ENCODE measurements at places on chromosomes 5 and 9. TPM values are rescaled to one million over a fixed set of nuclear protein-coding genes. Genes with fewer than 3 reads are reported as not detected.
A peak's percentile ranks its signal among the peaks of the same experiment; 100 is the strongest.

PCDHGA1 gene
- total RNA-seq, result 0.35 TPM

SLC36A2 gene
- not detected for total RNA-seq

DIMT1 gene
- total RNA-seq, result 44.0 TPM

ADAMTS12 gene
- total RNA-seq, result not detected

RNF208 gene
- 2.5 TPM for total RNA-seq

DNA sequence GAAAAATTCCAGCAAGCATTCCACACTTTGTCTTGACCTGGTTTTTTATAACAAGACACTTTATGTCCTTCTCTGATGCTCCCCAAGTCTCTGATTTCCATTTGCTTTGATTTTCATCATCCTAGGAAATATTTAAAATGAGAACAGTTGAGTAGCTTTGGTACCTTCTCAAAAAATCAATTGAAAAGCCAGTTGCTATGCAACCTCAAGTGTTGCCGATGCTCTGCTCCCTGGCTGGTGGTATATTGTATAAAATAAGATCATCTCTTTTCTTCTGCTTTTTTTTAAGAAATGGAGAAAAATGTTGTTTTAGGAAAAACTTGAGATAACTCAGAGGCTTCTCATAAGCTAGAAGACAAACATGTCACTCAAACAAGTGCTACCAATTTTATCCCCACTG lies 109.7 kb downstream of the ZNF354C start:
- DNase-seq, result no peak

GRCh38 chr5:77367741-77368140 lies 124.4 kb downstream of the WDR41 start:
- peak; percentile 33 for DNase-seq

DNA sequence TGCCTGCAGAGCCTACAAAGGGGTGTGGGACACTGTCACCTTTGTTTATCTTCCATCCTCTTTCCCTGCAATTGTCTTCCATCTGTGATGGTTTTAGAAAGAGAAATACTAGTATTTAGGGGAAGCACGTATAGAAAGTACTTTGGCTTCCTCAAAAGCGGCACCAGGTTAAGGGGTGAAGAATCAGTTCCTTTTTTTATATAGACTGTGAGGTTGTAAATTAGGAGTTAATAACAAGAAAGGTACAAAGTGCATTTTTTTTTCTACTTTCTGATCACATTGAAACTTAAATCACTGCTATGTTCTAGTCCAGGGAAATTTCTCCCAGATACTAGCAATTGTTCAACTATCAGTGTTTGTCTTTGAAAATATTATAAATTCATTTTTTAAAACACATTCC lies 219.3 kb downstream of the CEMIP2 start:
- no peak for DNase-seq

- DNase-seq, result no peak
Observed at GRCh38 chr5:147852365-147852764, 20.9 kb upstream of the SPINK1 start.

- DNase-seq, result no peak
Observed at GRCh38 chr5:135425641-135426040, 21.5 kb downstream of the DCANP1 start.

GRCh38 chr5:64788156-64788555 lies 19.4 kb downstream of the CWC27 start:
- no peak for DNase-seq

DNA sequence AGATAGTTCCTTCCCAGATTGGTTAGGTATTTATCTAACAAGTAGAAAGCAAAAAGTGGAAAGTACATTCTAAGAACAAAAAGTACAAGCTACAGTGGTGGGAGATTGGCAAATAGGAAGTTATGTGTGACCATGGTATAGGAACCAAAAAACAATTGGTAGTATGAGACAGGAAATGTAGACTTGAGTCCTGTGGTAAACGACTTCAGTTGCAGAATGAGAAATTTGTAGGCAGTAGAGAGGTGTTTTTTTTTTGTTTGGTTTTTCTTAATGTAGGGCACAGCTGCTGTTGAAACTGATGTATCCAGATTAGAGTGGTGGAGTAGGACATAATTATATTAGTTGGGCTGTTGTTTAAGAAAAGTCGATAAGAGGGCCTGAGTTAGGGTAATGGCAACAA lies 72.0 kb downstream of the CCNH start:
- no peak for DNase-seq

DNA sequence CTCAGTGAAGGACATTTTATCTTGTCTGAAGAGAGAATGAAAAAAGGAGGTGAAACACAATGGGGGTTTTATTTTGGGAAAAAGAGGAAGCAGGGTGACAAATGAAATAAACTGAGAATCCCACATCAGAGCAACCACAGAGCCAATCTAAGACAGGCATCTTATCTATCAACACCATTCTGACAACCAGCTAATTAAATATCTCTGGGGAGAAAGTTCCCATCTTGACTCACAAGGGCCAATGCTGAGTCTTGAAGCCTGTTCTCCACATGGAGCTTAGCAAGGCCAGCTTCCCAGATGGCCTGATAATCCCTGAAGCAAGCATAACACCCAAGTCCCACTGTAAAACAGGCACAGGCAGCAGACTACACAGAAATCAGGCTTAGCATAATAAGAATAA lies 30.4 kb downstream of the DPYSL3 start:
- DNase-seq, result no peak

DNA sequence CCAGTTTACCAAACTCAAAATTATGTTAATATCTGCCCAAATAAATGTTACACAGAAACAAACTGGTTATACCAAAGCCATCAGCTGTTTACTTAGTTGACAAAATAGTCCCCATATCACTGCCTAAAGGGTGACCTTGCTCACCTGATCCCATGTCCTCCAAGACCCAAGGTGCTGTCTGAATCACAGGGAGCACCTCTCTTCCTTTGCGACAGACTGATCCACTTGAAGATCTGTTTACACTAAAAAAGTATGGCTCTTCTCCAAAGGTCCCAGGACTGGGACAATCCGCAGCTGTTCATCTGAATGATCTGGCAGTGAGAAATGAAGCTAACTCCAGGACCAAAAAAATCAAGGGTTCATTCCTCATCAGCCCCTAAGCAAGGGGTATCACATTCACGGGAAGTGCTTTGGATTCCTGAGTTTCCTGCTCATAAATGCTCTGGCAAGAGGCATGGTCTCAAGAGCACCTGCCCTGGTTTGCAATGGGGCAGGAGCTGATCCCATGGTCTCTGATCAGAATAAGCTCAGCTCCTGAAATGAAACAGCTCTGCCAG lies 5.0 kb downstream of the PRUNE2 start:
- DNase-seq, result no peak

DNA sequence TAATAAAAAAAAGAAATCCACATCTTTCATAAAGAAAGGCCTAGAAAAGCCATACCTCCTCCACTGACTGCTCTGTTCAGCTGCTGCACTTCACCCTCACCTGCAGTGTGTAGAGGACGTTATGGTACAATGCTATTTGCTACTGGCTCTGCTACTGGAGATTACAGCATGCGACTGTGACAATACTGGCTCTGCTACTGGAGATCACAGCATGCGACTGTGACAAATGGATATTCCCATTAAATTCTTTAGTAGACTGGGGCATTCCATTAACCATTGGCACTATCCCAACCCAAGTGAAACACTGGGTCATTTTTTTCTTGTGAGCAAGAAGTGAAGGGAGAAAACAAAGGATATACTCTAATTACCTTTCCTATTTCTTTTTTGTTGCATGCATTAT lies 1063.5 kb upstream of the DMAC1 start:
- DNase-seq, result no peak

DNA sequence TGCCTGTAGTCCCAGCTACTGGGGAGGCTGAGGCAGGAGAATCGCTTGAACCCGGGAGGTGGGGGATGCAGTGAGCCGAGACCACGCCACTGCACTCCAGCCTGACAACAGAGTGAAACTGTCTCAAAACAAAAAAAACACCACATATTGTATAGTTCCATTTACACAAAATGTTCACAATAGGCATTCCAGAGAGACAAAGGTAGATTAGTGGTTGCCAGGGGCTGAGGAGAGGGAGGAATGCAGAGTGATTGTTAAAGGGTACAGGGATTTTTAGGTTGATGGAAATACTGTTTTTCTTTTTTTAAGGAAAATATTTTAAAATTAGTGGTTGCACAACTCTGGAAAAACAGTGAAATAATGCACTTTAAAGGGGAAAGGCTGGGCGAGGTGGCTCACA lies 19.6 kb downstream of the ETF1 start:
- DNase-seq, result no peak

DNA sequence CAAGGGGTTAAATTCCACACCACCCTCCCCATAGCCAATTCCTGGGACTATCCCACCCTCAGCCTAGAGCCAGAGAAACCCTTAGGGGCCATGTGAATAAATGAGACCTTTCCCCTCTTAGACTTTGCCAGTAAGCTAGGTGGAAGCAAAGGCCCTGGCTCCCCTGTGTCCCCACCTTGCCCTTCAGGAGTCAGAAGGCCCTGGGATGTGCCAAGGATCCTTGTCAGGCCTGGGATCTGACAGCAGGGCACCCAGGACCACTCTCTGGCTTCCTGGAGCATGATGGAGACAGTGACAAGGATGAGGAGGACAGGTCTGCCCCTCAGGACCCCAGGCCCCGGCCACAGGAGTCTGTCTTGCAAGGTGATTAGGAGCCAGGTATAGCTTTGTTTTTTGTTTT lies 125.0 kb upstream of the HAND1 start:
- DNase-seq, result no peak

- peak; percentile 43 for DNase-seq
Observed at GRCh38 chr9:91882627-91883026, 67.4 kb downstream of the ROR2 start.

DNA sequence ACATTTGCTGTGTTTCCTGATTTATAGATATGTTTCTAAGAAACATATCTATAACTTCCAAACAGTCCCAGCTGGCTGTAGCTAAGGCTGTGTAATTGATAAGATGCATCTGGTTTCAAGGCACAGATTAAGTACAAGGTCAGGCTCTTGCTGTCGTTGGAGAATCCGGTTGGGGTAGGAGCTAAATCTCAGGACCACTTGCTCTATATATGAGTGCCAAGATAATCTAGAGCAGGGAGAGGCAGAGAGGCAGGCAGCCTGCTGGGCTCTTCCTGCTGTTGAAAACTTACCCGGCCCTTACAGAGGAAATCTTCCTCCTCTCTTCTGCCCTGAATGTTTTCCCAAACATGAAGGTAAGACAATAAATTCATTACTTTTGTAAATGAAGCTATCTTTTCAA lies at the start of gene C7:
C7 (plus strand) TSS at position 234 of the 400 bp plus-strand sequence; CDS start at position 348, 114 bp downstream.
- no peak for DNase-seq

- DNase-seq, result no peak
Observed at GRCh38 chr9:79053598-79053997, 518.2 kb upstream of the TLE4 start.

DNA sequence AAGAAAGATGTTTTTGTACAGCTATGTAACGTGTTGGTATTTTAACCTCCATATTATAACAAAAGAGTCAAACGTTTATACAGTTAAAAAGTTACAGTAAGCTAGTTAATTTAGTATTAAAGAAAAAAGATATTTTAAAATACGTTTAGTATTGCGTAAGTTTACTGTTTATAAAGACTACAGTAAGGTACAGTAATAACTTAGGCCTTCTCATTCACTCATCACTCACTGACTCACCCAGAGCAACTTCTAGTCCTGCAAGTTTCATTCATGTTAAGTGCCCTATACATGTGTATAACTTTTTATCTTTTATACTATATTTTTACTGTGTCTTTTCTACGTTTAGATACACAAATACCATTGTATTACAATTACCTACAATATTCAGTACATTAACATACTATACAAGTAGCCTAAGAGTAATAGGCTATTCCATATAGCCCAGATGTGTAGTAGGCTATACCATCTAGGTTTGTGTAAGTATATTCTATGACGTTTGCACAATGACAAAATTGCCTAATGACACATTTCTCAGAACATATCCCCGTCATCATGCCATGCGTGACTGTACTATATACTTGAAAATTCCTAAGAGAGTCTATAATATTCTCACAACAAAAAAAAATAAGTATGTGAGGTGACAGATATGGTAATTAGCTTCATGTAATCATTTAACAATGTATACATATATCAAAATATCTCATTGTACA lies 33.8 kb downstream of the ERP44 start:
- peak; percentile 61 for DNase-seq

GRCh38 chr5:119117237-119117636 lies 46.4 kb downstream of the DMXL1 start:
- no peak for DNase-seq

- DNase-seq, result peak; percentile 76
Observed at GRCh38 chr9:120708526-120709224, 5.6 kb downstream of the MEGF9 start.
